ENCODE measurements at places on chromosomes 5 and 9. TPM values are rescaled to one million over a fixed set of nuclear protein-coding genes. Genes with fewer than 3 reads are reported as not detected.

Gene IFNB1
- not detected for total RNA-seq

Gene RNF183
- total RNA-seq: not detected

Gene CCIN
- total RNA-seq: 0.22 TPM

DNA sequence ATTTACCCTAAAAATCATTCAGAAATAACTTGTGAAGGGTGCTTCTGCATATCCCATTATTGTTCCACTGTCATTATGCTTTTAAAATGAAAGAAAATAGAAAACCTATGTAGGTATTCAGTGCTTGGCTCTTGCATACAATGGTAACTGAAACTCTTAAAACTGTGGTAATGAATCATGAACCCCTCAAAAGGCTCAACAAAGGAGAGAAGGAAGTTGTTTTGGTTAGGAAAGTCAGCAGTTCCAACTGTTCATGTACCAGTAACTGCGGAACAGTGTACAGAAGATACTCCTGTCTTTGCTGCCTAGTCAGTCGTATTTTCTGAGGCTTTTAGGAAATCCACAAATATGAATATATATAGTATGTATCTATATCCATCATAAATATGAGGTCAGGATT is 96.1 kb downstream of the OSMR start:
- H3K27ac ChIP-seq: no peak overlapping the region
- no peak for DNase-seq
- no peaks in the 10 kb centered on the region for H3K4me1 ChIP-seq
- peaks cover 35% of the 10 kb centered on the region for H3K36me3 ChIP-seq

DNA sequence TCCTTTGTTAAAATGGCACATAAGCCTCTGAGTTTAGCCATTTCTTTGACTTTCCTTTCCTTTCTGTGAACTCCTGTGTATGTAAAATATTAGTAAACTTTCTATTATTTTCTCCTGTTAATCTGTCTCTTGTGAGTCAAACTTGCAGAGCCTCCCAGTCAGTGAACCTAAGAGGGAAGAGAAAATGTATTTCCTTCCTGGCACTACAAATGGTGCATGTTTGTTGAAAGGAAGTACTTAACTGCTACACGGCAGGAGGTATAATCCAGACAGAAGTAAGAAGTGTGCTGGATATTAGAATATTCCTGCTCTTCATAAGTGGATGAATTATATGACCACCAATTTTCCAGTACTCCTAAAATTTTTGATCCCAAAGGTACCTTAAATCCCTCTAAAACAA is 23.0 kb downstream of the CTSL start:
- no peaks in the 10 kb centered on the region for H3K27me3 ChIP-seq
- no peak for DNase-seq
- H3K27ac ChIP-seq: no peak overlapping the region
- H3K36me3 ChIP-seq: no peaks in the 10 kb centered on the region

- H3K4me1 ChIP-seq: no peaks in the 10 kb centered on the region
- DNase-seq: no peak
- no peak overlapping the region for H3K27ac ChIP-seq
- H3K27me3 ChIP-seq: peaks cover 21% of the 10 kb centered on the region
- H3K4me3 ChIP-seq: no peak overlapping the region
- no peaks in the 10 kb centered on the region for H3K36me3 ChIP-seq
Measured at GRCh38 chr9:135592331-135592590, 30.7 kb downstream of the PAEP start.

DNA sequence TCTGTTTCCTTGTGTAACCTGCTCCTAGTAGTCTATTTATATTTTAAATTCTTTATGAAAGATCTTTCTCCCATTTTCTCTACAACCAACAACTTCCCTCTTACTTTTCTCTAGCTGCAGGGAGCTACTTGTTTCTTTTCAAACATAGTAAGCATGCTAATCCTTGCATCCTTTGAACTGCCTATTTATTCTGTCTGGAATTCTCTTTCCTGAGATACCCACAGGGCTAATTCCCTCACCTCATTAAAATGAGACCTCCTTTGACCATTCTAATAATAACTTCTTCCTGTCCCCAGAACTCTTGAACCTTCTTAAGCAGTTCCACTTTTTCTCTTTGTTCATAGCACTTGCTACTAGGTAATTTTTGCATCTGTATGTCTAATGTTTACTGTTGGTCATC is 620.6 kb upstream of the CDH18 start:
- no peak overlapping the region for H3K4me3 ChIP-seq
- no peaks in the 10 kb centered on the region for H3K36me3 ChIP-seq
- no peaks in the 10 kb centered on the region for H3K27me3 ChIP-seq

DNA sequence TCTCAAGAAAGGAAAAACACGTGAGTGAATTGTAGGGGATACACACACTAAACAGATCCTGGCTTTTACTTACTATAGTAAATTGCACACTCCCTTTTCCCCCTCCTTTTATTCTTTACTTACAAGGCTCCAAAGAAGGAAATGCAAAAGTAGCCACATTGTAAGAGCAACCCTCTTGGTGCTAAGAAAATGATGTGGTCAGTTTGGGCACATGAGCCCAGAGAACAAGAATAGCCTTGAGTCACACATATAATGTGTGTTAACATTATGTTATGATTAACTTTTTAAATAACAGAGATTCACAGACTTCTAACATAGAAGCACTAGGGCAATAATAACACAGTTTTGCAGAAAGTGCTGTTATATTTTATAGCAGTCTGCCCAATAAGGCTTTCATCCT is 48.5 kb downstream of the PCSK5 start:
- no peaks in the 10 kb centered on the region for H3K36me3 ChIP-seq
- no peak overlapping the region for H3K27ac ChIP-seq
- no peak for DNase-seq
- no peaks in the 10 kb centered on the region for H3K27me3 ChIP-seq
- no peaks in the 10 kb centered on the region for H3K4me1 ChIP-seq

GRCh38 chr5:17064241-17064640 is 128.2 kb upstream of the MYO10 start:
- H3K4me1 ChIP-seq: peaks cover 11% of the 10 kb centered on the region
- H3K27ac ChIP-seq: no peak overlapping the region
- DNase-seq: no peak
- H3K36me3 ChIP-seq: no peaks in the 10 kb centered on the region
- H3K27me3 ChIP-seq: no peaks in the 10 kb centered on the region

GRCh38 chr9:27564670-27565069 is 8.6 kb downstream of the C9orf72 start:
- H3K36me3 ChIP-seq: peaks cover 18% of the 10 kb centered on the region
- peaks cover 17% of the 10 kb centered on the region for H3K4me1 ChIP-seq
- no peak overlapping the region for H3K27ac ChIP-seq
- DNase-seq: no peak
- no peaks in the 10 kb centered on the region for H3K27me3 ChIP-seq
- H3K4me3 ChIP-seq: no peak overlapping the region

- no peak for DNase-seq
- H3K27ac ChIP-seq: no peak overlapping the region
- H3K4me3 ChIP-seq: no peak overlapping the region
- H3K4me1 ChIP-seq: peaks cover 13% of the 10 kb centered on the region
- no peaks in the 10 kb centered on the region for H3K27me3 ChIP-seq
Measured at GRCh38 chr5:135265497-135266302, 133.3 kb downstream of the MACROH2A1 start.

DNA sequence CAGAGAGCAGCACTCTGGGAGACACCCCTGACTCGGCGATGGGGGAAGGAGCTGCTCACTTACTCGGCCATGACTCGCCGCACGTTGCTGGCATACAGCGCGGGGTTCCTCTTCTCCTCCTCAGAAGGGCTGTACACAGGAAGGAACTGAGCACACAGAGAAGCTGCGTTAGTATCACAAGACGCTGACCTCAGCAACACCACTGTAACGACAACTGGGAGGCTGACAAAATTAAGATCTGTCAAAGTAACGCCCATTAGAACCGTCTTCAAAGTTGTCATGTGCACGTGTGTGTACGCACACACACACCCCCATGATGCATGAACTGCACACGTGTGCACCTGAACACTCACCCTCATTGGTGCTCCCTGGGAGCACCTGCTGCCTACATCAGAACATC is 32.1 kb upstream of the SLC6A3 start:
- no peak overlapping the region for H3K4me3 ChIP-seq
- H3K27me3 ChIP-seq: no peaks in the 10 kb centered on the region
- H3K4me1 ChIP-seq: no peaks in the 10 kb centered on the region
- peaks cover 53% of the 10 kb centered on the region for H3K36me3 ChIP-seq
- no peak for DNase-seq
- H3K27ac ChIP-seq: no peak overlapping the region

GRCh38 chr5:157543825-157544622 is 31.6 kb downstream of the ADAM19 start:
- no peak overlapping the region for H3K27ac ChIP-seq
- peaks cover 36% of the 10 kb centered on the region for H3K36me3 ChIP-seq
- H3K4me3 ChIP-seq: no peak overlapping the region
- no peaks in the 10 kb centered on the region for H3K27me3 ChIP-seq
- no peak for DNase-seq

- peaks cover 5% of the 10 kb centered on the region for H3K36me3 ChIP-seq
- no peak overlapping the region for H3K4me3 ChIP-seq
- DNase-seq: no peak
- H3K27ac ChIP-seq: no peak overlapping the region
- no peaks in the 10 kb centered on the region for H3K4me1 ChIP-seq
Measured at GRCh38 chr9:135827866-135828580, 79.3 kb downstream of the CAMSAP1 start.

DNA sequence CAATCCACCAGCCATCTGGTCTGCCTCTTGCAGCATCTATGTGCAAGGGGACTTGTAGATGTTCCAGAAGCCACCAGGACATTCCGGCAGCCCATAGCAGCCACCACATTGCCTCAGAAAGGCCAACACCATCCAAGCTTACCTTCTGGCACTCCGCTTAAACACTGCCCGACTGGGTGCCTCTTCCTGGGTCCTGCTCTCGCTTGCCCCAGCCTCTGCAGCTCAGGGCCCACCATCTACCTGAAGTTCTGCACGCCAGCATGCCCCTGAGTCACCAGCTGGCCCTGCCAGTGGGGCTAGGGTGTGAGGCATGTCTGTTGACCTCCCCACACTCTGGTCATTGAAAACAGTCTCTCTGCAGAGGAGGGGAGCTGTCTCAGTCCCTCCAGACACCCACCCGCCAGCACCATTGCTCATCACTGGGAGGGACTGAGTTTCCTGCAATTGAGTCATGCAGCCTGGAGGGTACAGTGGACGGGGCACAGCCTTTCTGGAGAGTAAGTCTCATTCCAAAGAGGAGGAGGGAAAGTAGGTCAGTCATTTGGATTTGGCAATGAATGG is 16.9 kb upstream of the COL5A1 start:
- H3K27me3 ChIP-seq: no peaks in the 10 kb centered on the region
- peak overlapping the region; percentile 49 for H3K27ac ChIP-seq
- no peaks in the 10 kb centered on the region for H3K36me3 ChIP-seq

- DNase-seq: peak; percentile 71
- H3K27ac ChIP-seq: peak overlapping the region; percentile 67
- no peaks in the 10 kb centered on the region for H3K36me3 ChIP-seq
- H3K4me3 ChIP-seq: peak overlapping the region; percentile 16
- H3K27me3 ChIP-seq: no peaks in the 10 kb centered on the region
- H3K4me1 ChIP-seq: peaks cover 55% of the 10 kb centered on the region
Measured at GRCh38 chr5:142977363-142978051, 207.3 kb downstream of the ARHGAP26 start.

Measured in PC-3 (cell line).